Activated naive CD4-positive, alpha-beta T cell (primary cell): ENCODE measurements at places on chromosomes 2 and 18.

DNA sequence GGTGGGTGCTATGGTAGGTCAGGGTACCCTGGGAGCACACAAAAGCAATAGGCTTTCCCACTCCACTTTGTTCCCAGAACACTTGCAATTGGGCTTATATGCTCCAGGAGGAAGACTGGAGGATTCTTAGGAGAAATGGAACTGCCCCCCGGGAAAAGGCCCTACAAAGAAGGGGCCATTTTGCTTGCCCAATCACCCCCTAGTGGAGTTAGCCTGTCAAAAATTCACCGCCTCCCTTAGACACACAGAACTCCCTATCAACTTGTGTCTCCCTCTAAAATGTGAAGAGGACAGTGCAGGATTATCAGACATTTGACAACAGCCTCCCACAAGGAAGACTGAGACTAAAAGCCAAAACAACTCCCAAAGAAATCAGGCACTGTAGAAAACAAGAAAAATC is 36.5 kb downstream of the NLRC4 start:
- DNase-seq = no peak

GRCh38 chr18:47999801-48000248 is 69.4 kb upstream of the SMAD2 start:
- no peak for DNase-seq

GRCh38 chr2:65049010-65049639 is 7.1 kb upstream of the CEP68 start:
- no peak for DNase-seq

- no peak for DNase-seq
These were observed 23.9 kb downstream of the TNFAIP6 start for GRCh38 chr2:151381266-151381665.

GRCh38 chr2:128177315-128177714 is 86.3 kb downstream of the UGGT1 start:
- DNase-seq = no peak

GRCh38 chr2:192161656-192162290 is 33.0 kb downstream of the TMEFF2 start:
- no peak for DNase-seq

- DNase-seq = no peak
These were observed 33.3 kb downstream of the CNGA3 start for GRCh38 chr2:98379311-98380202.

DNA sequence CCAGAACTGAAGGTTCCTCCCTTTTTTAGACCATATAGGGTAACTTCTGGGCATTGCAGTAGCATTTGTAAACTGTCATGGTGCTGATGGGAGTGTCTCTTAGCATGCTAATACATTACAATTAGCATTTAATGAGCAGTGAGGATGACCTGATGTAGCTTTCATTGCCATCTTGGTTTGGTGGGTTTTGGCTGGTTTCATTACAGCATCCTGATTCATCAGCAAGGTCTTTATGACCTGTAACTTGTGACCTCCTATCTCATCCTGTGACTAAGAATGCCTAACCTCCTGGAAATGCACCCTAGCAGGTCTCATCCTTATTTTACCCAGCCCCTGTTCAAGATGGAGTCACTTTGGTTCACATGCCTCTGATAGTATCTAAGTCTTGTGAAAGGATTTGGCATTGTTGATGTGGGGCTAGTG is 159.0 kb downstream of the TMX3 start:
- no peak for DNase-seq

DNA sequence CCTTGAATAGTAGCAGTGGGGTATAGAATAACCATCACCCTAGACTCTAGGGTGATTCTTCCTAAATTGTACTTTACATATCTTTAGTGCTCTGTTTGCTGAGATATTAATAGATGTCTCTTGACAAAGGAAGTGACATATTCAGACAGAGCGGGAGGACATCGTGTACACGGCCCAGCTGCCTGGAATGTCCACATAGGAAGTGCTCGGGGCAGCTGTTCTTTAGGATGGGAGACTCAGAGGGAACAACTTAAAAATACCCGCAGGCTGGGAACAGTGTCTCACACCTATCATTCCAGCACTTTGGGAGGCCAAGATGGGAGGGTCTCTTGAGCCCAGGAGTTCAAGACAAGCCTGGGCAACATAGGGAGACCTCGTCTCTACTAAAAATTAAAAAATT is 206.1 kb downstream of the FAM210A start:
- no peak for DNase-seq

GRCh38 chr2:226652983-226653765 is 146.4 kb downstream of the IRS1 start:
- no peak for DNase-seq

DNA sequence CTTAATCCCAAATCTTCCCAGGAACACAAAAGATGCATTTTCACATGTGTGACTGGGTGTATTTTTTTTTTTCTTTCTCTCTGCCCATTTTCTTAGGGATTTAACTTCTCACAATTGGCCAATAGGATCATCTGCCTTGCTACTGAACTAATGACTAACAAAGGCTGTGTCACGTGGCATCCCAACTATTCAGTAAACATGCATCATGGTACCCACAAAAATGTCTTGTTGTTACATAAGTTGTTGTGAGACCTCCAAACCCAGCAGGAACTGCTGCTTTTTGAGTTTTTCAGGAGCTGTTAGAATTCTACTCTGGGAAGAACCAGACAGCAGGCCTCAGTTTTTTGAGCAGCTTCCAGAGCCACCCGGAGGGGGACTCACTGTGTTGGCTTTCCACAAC is 31.9 kb downstream of the GAD1 start:
- no peak for DNase-seq

GRCh38 chr2:78260861-78261260 is 738.7 kb upstream of the LRRTM4 start:
- no peak for DNase-seq

DNA sequence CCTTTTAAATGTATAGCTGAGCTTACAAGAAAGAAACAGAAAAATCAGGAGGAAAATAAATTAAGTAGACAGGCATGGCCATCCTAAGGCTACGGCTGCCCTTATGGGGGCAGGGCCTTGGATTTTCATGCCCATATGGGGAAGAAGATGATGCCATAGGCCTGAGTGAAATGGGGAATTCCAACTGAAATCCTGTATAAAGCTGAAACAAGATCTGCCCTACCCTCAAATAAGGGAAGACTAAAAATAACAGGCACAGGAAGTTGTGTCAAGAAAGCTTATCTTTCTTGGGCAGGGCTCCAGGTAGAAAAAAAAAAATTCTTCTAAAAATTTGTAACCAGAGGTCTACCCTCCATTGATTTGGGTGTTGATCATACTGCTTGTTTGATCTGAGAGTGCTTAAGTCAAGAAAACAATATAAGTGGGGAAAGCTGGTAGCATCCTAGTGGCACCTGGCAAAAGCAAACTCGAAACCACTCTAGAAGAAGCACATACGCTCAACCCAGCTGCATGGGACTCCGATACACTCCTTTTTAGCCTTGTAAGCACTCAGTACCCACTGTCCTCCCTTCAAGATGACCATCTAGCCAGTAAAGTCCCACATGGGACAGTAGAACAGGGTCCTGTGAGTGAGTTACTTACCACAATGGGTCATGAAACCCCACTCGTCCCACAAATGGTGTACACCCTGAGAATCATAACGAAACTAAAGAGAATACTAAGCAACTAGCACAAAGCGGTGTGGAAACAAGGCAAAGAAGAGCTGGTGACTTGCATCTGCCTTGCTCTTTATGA is 22.3 kb downstream of the DNAH7 start:
- DNase-seq = no peak

DNA sequence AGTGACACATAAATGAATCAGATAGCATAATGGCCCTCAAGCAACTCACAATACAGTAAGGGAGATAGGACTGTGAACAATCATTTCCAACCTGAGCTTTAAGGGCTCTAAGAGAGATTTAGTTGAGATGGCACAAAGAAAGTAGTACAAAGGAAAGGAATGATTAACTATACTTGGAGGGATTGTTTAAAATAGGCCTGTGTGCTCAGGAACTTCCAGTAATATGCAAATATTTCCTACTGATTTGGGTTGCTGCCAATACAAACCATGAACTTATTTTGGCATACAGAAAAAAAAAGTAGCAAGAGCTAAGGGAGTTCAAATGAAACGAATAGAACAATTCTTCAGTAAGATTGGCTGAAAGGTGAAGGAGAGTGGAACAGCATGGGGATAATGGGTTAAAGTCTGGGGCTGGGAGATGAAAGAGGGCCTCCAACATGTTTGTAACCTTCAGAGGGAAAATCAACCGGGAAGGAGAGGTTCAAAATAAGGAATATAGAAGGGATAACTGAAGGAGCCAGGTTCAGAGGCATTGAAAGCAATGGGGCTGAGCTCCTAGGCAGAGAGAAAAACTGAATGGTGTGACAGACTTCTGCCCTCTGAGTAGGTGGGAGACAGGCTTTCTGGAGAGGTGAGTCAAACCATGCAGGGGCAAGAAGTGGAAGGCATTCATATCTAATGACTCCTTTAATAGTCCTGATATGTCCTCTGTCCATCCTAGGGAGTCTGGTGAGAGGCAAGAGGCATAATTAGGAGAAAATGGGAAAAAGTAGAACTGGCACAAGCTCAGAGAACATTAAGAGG is 83.5 kb downstream of the DNAH7 start:
- no peak for DNase-seq

DNA sequence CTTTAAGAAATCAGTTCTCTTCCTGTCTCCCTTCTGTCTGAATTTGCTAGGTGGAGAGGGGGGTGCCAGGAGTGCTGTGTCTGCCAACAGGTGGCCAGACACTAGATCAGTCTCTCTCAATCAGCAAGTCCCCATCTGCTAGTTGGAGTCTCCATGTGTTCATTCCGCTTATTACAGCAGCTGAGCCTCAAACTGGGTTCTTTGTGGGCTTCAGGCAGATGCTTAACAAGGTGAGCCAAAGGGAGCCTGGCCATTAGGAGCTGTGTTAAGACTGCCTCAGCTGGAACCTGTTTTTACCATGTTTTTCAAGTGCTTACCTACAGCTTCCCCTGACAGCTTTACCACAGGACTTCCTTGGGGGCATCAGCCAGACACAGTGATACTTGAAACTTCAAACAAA is 401.9 kb downstream of the LRP1B start:
- no peak for DNase-seq

DNA sequence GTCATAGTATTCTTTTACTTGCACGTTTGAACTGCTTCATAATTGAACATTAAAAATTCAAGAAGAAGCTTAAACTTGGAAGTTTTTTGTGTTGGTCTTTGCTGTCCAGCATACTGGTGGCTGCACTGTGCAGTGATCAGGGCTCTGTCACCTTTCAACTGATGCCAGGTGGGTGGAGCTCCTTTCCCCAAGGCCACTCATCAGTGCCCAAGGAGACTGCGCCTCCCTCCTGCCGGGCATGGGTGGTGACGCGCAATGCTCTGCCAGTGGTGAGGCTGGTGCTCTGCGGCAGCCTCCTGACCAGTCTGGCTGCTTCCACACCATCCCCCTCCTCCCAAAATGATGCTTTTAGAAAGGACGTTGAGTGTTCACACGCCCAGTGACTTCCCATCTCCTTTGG is 16.0 kb upstream of the LDLRAD4 start:
- no peak for DNase-seq

DNA sequence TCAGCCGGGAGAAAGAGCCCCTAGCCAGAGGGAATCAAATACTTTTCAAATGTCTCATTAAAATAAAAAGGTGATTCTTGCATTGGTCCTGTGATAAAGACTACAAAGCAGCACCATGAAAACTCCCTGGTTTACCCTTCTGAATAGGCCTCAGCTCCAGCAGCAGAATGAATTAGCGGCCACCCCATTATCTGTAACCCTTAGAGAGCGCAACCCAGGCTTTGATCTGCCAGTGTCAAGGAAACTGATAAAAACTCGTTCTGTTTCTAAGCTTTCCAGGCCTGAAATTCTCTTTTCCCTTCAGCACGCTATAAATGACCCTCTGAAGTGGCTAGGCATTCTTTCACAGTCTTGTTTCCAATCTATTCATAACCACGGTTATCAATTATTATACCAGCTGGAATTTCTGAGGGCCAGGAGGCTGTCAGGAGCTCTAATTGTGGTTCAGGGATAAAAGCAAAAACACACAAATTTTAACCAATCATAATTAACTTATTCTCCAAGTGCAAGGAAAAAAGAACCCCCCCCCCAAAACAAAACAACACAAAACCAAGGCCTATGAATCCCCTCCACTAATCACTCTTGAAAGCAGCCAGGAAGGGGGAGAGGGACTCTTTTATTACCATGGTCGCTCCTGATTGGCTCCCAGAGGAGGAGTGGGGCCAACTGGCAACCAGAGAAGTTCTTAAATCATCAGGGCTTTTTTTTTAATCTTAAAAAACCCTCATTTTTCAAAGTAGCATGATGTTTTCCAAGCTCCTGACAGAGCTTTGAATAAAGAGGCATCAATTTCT is 258.9 kb downstream of the CYRIA start:
- DNase-seq = no peak

DNA sequence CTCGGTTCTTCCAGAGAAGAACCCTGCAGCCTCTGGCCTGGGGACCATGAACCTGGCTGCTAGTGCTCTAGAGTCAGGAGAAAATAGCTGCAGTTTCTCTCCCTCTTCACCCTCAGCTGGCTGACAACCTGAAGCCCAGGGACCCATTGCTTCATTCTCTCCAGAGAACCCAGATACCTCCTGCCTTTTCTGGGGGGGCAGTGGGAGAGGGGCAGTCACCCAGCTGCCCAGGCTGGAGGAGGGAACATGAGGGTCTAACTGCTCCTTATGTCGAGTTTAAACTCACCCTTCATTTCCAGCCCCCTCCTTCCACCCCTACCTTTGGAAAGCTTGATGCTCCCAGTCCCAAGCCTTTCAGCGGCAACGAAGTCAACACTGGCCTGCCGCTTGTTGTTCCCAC is 7.6 kb upstream of the ZFAND2B start:
- DNase-seq = no peak

DNA sequence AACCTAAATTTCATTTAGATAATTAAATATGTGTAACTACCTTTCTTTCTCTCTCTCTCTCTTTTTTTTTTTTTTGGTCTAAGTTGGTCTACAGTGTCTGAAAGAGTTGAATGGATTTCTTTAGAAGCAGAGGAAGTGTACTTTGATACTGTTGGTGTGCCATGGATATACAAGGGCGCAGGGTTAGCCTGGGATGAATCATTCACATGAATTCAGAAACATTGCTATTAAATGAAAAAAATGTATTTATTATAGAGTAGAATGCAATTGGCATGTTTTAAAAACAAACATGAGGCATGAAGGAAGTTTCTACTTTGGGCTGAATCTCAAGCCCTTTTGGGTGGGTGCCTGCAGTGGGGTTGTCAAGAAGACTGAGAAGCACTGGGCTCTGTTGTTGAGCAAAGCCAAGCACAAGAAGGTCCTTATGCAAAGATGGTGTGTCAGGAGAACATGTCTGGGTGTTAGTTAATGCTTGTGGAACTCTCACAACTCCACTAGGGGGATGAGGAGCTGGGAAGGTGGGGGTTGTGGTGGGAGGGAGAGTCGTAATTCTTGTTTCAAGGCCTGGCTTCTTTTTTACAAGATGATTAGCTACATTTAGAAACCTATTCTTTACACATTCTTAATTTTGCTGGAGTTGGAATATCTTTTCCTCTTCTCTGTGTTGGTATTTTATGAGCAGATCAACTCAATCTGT is 57.9 kb downstream of the LYPD6 start:
- DNase-seq = no peak

- no peak for DNase-seq
These were observed 90.7 kb upstream of the CTDP1 start for GRCh38 chr18:79588636-79589481.
